ENCODE measurements at places on chromosomes 2 and 18. TPM values are rescaled to one million over a fixed set of nuclear protein-coding genes. Genes with fewer than 3 reads are reported as not detected.

The CRYGC gene
- not detected for total RNA-seq

The MC2R gene
- not detected for total RNA-seq

The OR6B2 gene
- total RNA-seq: not detected

The APOB gene
- total RNA-seq: under 0.01 TPM

DNA sequence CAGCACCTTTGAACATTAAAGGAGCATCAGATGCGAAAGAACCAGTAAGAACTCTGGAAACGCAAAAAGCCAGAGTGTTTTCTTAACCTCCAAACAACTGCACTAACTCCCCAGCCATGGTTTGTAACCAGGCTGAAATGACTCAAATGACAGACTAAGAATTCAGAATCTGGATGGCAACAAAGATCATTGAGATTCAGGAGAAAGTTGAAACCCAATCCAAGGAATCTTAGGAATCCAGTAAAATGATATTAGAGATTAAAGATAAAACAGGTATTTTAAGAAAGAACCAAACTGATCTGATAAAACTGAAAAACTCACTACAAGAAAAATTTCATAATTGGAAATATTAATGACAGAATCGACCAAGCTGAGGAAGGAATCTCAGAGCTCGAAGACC, 116.7 kb downstream of the PTRHD1 start:
- DNase-seq: no peak
- H3K36me3 ChIP-seq: peaks cover 39% of the 10 kb centered on the region
- no peak overlapping the region for H3K27ac ChIP-seq
- H3K27me3 ChIP-seq: no peaks in the 10 kb centered on the region

GRCh38 chr2:239780236-239780994, 244.7 kb downstream of the NDUFA10 start:
- H3K36me3 ChIP-seq: no peaks in the 10 kb centered on the region
- H3K4me3 ChIP-seq: no peak overlapping the region
- H3K27me3 ChIP-seq: peaks cover 20% of the 10 kb centered on the region

GRCh38 chr18:42563995-42564394, 551.5 kb downstream of the RIT2 start:
- no peaks in the 10 kb centered on the region for H3K36me3 ChIP-seq
- no peaks in the 10 kb centered on the region for H3K4me1 ChIP-seq
- no peak overlapping the region for H3K4me3 ChIP-seq
- no peaks in the 10 kb centered on the region for H3K27me3 ChIP-seq
- no peak for DNase-seq
- no peak overlapping the region for H3K27ac ChIP-seq

- H3K27ac ChIP-seq: peak overlapping the region; percentile 50
- no peak overlapping the region for H3K4me3 ChIP-seq
- peak; percentile 86 for DNase-seq
These were observed 11.3 kb downstream of the CNNM4 start for GRCh38 chr2:96771796-96772618.

GRCh38 chr2:74887445-74887951, 53.6 kb downstream of the HK2 start:
- no peak overlapping the region for H3K4me3 ChIP-seq
- no peak for DNase-seq
- H3K4me1 ChIP-seq: no peaks in the 10 kb centered on the region
- peaks cover 91% of the 10 kb centered on the region for H3K36me3 ChIP-seq
- H3K27me3 ChIP-seq: no peaks in the 10 kb centered on the region

All from stomach (tissue), 19 donors.